Endothelial cell (in vitro differentiated cells): ENCODE measurements at places on chromosomes 12 and 14.

GRCh38 chr12:71565535-71565934 is 98.1 kb downstream of the ZFC3H1 start:
- no peak for DNase-seq

- DNase-seq, result no peak
These were observed 29.0 kb upstream of the MSI1 start for GRCh38 chr12:120397824-120398540.

DNA sequence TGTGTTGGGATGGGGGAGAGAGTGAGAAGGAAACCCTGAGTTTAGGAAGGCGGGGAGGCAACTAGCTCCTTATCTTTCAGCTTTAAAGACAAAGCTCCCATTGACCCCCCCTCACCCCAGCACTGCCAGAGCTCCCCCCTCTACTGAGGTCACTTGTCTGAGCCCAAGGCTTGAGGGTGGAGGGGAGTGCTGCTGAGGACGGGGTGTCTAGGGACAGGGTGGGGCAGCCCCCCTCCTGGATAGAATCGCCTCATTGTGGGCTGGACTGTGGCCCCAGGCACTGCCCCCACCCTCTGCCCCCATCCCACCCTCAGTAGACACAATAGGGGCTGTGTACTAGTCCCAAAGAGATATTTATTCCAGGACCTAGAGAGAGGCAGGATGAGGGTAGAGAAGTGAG is 3.0 kb downstream of the ERBB3 start:
- DNase-seq, result no peak

DNA sequence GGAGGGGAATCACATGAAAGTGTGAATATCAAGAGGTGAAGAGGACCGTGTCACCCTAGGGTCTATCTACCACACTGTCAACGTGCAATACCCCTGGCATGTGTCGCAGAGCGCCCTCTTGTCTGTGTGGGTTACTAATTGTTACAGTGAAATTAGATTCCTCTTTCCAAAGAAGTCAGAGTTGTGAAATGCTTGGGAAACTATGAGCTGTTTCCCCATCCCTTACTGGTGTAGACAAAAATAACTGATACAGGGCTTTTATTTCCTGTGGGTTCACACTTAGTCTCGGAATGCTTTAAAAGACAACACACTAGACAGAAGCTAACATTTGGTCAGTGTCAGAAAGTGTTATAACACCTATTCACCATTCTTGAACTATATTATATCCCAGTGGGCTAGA is 597.3 kb downstream of the NRXN3 start:
- DNase-seq, result no peak

DNA sequence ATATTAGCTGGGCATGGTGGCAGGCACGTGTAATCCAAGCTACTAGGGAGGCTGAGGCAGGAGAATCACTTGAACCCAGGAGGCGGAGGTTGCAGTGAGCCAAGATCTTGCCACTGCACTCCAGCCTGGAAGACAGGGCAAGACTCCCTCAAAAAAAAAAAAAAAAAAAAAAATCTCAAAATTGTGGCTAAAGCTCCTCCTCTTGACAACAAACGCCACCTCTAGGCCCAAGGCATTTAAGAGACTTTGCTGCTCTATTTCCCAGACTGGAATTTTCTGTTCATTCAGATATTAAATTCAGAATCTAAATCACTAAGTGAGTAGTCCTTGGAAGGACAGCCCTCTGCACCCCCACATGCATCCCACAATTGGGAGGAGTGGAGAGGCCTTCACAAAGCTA is 1.4 kb downstream of the ZFYVE1 start:
- no peak for DNase-seq

DNA sequence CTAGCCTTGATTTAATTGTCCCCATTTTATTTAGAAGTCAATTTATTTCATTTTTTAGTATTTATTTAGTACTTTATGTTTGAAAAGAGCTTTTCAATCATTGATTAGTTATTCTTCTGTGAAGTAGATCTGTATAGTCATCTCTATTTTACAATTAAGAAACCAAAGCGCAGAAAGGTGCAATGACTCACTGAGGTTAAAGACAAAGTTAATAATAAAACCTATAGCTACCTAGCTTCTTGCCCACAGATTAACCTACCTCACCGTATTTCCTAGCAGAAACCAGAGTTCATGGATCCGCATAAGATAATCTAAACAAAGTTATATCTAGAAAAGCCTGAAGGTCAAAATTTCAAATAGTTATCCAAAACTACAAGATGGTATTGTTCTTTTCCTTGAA is 176.4 kb downstream of the GRIN2B start:
- DNase-seq, result no peak

DNA sequence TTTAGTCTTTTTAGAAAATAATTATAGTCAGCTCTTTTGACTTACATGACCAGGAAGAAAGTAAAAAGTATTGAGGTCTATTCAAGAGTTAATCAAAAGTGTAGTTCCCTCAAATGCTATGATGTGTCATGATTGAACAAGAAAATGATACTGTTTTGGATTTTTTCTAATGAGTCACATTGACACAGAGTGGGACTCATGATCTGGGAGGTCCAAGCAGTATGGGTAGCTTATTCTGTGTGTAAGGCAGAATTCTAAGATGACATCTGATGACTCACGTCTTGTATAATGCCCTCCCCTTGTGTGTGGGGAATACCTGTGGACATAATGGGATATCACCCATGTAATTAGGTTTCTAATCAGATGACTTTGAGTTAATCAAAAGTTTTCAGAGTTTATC is 178.1 kb upstream of the DDHD1 start:
- no peak for DNase-seq

DNA sequence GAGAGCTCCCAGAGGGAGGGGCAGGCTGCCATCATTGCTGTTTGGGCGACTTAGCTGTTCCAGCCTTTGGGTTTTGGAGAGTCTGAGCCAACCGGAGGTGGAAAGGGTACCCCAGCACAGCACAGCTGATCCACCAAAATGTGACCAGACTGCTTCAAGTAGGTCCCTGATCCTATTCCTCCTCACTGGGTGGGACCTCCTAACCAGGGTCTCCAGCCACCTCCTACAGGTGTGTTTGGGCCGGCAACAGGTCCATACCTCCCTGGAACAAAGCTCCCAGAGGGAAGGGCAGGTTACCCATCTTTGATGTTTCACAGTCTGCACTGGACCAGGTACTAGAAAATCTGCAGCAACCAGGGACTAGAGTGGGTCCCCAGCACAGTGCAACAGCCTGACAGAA is 53.8 kb downstream of the CAND1 start:
- DNase-seq, result no peak

- no peak for DNase-seq
These were observed 315.8 kb downstream of the BCL11B start for GRCh38 chr14:98956181-98956580.

- DNase-seq, result no peak
These were observed 261.5 kb downstream of the SUDS3 start for GRCh38 chr12:118637767-118638370.

- DNase-seq, result no peak
These were observed 93.0 kb downstream of the SLC41A2 start for GRCh38 chr12:104865080-104865479.

- no peak for DNase-seq
These were observed 210.2 kb downstream of the KCNC2 start for GRCh38 chr12:74999474-74999873.

DNA sequence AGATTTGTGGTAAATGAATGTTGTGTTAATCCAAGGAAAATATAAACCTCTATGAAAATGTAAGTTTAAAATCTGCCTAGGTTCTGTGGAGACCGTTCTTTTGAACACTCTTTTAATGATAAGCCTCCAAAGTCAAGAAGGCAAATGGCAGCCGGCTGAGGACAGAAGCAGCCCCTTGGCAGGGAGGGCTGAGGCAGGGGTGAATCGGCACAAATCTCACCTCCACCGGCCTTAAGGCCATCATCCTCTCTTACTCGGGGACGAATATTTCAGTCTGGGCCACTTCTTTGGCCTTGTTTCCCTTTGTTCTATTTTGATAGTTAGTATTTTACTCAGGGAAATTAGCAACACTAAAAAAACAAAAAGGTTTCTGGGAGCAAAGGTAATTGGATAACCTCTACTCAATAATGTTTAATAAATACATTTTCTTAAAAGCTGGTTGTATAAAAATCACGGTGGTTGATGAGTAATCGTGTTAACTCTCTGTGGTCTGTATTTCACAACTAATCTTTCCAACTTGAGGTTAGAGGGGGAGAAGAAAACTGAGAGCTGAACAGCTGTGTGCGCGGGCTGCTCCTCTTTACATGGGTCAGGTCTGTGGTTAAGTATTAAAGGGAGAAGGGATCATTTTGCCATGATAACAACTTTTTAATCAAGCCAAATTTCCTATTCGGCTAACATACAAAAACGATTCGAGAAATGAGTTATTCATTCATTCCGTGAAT is 18.6 kb downstream of the LGMN start:
- DNase-seq, result no peak

DNA sequence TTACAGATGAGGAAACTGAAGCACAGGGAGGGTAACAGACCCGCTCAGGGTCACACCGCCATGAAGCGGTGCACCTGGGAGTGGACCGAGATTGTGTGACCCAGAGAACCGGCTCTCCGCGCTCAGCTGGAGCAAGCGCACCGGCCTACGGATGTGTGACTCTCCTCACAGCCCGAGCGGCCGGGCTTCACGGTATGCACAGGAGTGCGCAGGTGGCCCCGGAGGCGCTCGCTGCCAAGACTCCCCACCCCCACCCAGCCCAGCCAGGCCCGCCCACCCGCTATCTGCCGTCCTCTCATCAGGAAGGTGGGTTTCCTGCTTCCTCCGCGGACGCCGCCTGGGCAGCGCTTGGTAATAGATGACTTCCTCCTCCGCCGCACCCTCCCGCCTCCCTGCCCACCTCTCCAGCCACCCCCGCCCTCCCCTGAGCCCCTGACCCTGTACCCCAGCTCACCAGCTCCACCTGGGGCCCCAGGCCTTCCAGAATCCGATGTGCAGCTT is 110.7 kb downstream of the NCOR2 start:
- DNase-seq, result peak; percentile 42

DNA sequence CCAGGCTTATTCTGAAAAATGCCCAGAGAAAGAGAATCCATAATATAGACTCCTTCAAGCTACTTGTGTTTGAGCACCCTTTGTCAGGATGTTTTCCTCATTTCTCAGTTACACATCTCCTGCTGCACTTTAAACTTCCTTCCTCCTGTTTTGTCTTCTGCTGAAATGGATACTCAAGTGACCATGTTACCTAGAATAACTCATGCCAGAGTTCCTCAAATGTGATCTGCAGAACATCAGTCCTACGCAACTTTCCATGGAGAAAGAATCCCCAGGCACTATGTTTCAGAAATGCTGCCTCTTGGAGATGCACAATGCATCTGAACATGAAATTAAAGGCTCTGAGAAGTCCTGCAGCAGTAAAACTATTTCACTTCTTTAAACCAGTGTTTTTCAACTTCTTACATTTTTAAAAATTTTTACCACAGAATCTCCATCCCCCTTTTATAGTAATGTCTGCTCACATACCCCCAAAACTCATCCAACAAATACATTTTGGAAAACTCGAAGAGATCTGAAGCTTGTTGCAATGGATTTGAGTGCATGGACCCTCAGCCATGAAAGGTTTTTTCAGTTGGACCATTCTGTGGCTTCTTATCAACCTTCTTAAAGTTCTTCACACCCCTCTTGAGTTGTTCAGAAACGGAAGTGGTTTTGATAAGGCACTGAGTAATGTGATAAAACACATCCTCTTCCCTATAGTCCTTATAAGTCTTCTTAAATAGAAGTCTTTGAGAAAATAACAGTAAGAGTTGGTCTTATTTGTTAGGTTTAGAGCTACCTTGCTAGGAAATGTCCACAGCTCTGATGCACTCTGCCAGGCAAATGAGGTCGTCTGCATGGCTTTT is 84.5 kb upstream of the KCNA1 start:
- DNase-seq, result no peak

GRCh38 chr12:130764073-130764472 is 48.0 kb upstream of the RIMBP2 start:
- DNase-seq, result no peak

DNA sequence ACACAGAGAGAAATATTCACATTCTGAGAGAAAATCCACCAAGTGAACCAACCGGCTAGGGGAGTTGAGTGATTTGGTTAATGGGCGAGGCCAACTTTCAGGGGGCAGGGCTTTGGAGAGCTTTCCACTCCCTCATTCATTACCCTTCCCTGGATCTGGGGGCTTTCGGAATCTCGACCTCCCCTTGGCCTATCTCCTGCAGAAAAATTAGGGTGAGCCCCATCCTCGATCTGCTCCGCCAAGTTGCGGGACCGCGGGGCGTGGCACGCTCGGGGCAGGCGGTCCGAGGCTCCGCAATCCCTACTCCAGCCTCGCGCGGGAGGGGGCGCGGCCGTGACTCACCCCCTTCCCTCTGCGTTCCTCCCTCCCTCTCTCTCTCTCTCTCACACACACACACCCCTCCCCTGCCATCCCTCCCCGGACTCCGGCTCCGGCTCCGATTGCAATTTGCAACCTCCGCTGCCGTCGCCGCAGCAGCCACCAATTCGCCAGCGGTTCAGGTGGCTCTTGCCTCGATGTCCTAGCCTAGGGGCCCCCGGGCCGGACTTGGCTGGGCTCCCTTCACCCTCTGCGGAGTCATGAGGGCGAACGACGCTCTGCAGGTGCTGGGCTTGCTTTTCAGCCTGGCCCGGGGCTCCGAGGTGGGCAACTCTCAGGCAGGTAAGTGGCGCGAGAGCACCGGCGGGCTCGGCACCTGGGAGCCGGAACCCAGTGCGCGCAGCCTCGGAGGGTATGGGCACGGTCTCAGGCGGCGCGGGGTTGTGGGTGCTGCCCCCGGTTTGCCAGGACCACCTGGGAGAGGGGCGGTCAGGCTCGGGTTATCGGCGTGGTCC is at the start of gene ERBB3:
ERBB3 (plus strand) TSS at position 443 of the 833 bp plus-strand sequence; CDS start at position 579, 136 bp downstream.
- peak; percentile 28 for DNase-seq

DNA sequence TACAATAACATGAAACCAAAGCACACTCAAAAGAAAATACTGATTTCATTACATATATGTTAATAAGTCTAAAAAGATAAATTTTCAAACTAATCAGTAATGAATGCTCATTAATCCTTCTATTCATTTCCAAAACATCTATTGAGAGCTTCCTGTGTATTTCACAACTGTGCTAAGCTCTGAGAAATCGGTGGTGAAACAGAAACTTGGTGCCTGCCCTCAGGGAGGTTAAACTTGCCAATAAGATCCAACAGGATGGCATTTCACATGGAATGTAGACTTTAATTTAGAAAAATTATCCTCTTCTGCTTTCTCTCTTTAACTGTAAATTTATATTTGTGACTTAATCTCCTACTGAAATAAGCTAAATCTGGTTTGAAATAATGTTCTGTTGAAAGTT is 70.9 kb upstream of the SLC38A4 start:
- DNase-seq, result no peak

DNA sequence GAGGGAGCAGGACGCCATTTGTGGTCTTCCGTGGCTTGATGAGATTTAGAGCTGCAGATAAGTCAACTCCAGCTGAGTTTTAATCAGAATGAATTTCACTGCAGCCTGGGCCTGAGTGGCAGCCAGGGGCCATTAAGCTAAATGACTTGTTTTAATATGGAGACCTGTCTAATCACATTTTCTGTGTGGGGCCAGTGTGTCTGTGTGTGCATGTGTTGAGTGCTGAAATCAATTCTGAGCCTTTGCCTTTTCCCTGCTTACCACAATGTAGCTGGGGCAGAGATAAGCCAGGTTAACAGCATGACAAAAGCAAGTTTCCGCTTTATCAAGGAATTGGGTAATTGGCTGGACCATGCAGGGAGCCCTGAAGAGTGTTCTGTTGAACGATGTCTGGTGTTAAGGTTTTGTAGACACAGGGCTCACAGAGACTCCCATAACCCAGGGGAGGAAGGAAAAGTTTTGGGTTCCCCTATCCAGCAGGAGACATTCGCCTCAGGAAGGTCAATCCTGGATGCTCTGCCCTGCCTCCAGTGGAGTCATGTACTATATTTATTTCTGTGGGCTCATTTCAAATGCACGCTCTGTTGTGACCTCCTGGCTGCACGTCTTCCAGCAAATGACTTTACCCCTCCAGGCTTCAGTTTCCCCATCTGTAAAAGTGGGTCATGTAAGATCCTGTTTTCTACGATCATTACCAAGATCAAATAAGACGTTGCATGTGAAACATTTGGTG is 24.2 kb downstream of the RPH3A start:
- no peak for DNase-seq
